ENCODE measurements at places on chromosomes 6 and 20. TPM values are rescaled to one million over a fixed set of nuclear protein-coding genes. Genes with fewer than 3 reads are reported as not detected.

DNA sequence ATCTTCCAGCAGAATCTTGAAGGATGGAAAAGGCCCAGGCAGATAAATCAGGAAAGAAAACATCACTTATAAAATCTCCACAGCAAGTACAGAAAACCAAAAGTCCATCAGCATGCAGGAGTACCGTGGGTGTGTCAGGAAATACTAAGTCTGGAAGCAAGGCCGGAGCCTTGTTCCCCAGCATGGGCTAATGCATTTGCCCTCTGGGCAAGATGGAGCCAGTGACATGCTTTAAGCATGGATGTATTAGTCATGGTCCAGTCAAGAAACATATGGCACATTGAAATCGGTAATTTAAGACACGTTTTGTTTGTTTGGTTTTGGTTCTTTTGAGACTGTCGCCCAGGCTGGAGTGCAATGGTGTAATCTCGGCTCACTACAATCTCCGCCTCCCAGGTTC lies 506.0 kb upstream of the JARID2 start:
- no peak for DNase-seq
- no peaks in the 10 kb centered on the region for H3K27me3 ChIP-seq
- no peaks in the 10 kb centered on the region for H3K4me1 ChIP-seq
- no peak overlapping the region for H3K4me3 ChIP-seq
- H3K27ac ChIP-seq, result no peak overlapping the region

GRCh38 chr6:96781557-96781956 lies 55.7 kb downstream of the GPR63 start:
- no peak overlapping the region for H3K4me3 ChIP-seq
- no peaks in the 10 kb centered on the region for H3K27me3 ChIP-seq
- no peaks in the 10 kb centered on the region for H3K4me1 ChIP-seq
- no peak overlapping the region for H3K27ac ChIP-seq
- no peaks in the 10 kb centered on the region for H3K36me3 ChIP-seq

The SPDEF gene
- 0.79 TPM for total RNA-seq

DNA sequence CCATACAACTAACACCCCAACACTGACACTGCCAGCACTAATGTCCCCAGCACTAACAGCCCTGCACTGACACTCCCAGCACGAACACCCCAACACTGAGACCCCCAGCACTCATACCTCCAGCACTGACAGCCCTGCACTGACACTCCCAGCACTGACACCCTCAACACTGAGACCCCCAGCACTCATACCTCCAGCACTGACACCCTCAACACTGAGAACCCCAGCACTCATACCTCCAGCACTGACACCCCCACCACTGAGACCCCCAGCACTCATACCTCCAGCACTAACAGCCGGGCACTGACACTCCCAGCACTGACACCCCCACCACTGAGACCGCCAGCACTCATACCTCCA lies 57.2 kb downstream of the ERMARD start:
- H3K27ac ChIP-seq, result no peak overlapping the region
- H3K4me1 ChIP-seq, result no peaks in the 10 kb centered on the region
- H3K4me3 ChIP-seq, result no peak overlapping the region
- no peak for DNase-seq
- H3K27me3 ChIP-seq, result no peaks in the 10 kb centered on the region

DNA sequence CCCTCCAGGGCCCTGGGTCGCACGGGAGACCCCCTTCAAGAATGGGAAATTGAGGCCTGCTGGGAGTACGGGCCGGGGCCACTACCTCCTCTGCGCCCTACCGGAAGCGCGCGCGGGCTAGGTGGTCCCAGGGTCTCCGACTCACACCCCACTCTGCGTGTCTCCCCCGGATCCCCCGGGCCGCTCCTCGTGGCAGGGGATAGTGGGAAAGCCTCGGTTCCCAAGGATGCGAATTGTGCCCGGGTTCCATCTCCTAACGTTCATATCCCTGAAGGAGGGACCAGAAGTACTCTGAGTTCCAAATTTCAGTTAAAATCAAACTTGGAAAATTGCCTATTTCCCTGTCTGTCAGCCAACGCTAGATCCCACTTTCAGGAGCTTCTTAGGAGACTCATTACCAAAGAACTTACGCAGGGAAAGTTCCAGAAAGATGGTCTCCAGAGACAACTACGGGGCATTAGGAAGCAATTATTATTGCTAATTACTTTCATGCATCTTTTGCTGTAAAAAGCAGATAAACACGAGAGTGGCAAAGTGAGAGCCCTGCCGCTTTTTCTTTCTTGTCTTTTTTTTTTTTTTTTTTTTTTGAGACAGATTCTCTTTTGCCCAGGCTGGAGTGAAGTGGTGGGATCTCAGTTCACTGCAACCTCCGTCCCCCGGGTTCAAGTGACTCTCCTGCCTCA lies 858 bp downstream of the FAM83D start:
- no peaks in the 10 kb centered on the region for H3K36me3 ChIP-seq
- no peak overlapping the region for H3K27ac ChIP-seq
- no peak for DNase-seq

GRCh38 chr6:44006123-44006871 lies 121.0 kb downstream of the MRPL14 start:
- no peaks in the 10 kb centered on the region for H3K27me3 ChIP-seq
- H3K4me3 ChIP-seq, result no peak overlapping the region
- no peaks in the 10 kb centered on the region for H3K36me3 ChIP-seq
- no peak for DNase-seq
- peaks cover 2% of the 10 kb centered on the region for H3K4me1 ChIP-seq

The C6orf58 gene
- not detected for total RNA-seq

GRCh38 chr6:113709936-113710509 lies 147.1 kb upstream of the MARCKS start:
- no peaks in the 10 kb centered on the region for H3K4me1 ChIP-seq
- H3K27me3 ChIP-seq, result no peaks in the 10 kb centered on the region
- no peaks in the 10 kb centered on the region for H3K36me3 ChIP-seq
- H3K4me3 ChIP-seq, result no peak overlapping the region
- no peak for DNase-seq

GRCh38 chr6:69487688-69488087 lies 309.1 kb downstream of the LMBRD1 start:
- H3K27me3 ChIP-seq, result no peaks in the 10 kb centered on the region
- no peak overlapping the region for H3K4me3 ChIP-seq
- no peak for DNase-seq
- no peaks in the 10 kb centered on the region for H3K36me3 ChIP-seq
- H3K4me1 ChIP-seq, result no peaks in the 10 kb centered on the region

The DEFB132 gene
- total RNA-seq, result not detected

GRCh38 chr20:45209924-45210323 lies 3.1 kb downstream of the SEMG1 start:
- H3K4me1 ChIP-seq, result no peaks in the 10 kb centered on the region
- H3K27ac ChIP-seq, result no peak overlapping the region
- no peaks in the 10 kb centered on the region for H3K36me3 ChIP-seq
- no peak for DNase-seq
- no peaks in the 10 kb centered on the region for H3K27me3 ChIP-seq

The RIPPLY2 gene
- total RNA-seq, result not detected

The NRSN1 gene
- not detected for total RNA-seq

The EPHA7 gene
- 1.4 TPM for total RNA-seq

- no peak for DNase-seq
- no peak overlapping the region for H3K27ac ChIP-seq
- H3K27me3 ChIP-seq, result no peaks in the 10 kb centered on the region
- H3K4me1 ChIP-seq, result no peaks in the 10 kb centered on the region
- no peaks in the 10 kb centered on the region for H3K36me3 ChIP-seq
Observed at GRCh38 chr6:84539122-84539856, 225.1 kb downstream of the TBX18 start.

DNA sequence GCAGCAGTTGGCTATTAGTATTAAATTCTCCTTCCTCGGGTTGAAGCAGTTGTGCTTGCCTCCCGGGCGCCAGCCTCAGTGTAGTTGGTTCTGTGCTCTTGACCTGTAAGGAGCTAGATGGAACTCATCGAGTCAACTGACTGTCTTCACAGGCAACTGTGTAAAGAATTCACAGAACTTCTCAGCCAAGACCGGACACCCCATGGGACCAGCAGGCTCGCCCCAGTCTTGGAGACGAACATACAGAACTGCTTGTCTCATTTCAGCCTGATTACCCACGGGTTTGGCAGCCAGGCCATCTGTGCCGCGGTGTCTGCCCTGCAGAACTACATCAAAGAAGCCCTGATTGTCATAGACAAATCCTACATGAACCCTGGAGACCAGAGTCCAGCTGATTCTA lies 8.5 kb downstream of the TFAP2C start:
- no peaks in the 10 kb centered on the region for H3K4me1 ChIP-seq
- H3K27ac ChIP-seq, result no peak overlapping the region

DNA sequence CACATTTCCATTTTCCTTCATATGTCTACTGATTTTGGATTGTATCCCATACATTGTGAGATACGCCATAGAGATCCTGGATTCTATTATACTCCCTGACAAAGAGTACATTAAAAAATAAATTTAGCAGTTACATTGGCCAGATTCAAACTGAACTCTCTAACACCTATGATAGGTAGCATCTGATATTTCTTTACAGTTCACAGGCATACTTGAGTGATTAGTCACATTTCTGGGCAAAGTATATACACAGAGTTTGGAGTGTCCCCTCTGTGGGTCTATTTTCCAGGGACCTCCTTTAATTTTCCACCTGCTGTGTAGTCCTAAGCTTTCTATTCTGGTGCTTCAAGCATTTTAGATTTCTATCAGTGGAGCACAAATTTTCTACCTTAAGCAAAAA lies 96.4 kb downstream of the TBC1D32 start:
- no peak overlapping the region for H3K27ac ChIP-seq
- H3K4me1 ChIP-seq, result no peaks in the 10 kb centered on the region
- H3K27me3 ChIP-seq, result no peaks in the 10 kb centered on the region
- H3K36me3 ChIP-seq, result no peaks in the 10 kb centered on the region

DNA sequence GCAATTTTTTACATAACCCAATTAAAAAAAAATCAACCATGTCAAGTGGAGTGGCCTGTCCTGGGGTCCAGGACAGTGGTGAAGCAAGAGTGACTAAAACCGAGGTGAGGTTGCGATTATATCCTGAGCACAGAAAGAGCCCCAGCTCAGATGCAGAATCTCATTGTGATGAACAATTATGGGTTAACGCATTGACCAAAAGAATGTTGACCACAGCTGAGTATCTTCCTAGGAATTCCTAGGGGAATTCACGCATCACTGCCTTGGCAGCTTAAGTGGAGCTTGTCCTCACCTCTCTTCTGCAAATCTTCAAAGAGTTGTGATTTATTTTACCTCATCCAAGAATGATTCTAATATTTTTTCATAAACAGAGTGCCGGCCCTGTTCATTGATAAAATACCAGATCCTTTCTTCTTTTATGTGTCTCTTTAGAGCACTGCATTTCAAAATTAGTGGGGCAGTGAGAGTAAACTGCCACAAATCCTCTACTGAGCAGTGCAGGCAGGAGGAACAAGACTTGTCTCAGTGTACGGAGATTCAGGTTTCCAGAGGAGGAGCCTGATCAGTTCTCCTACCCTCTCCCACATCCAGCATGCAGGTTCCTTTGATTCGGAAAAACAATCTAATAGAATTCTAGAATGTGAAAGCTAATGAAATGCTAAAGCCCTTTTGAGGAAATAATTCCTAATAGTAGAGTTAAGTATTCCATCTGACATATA lies 60.1 kb upstream of the ZNF184 start:
- no peaks in the 10 kb centered on the region for H3K36me3 ChIP-seq
- no peak overlapping the region for H3K27ac ChIP-seq
- no peak overlapping the region for H3K4me3 ChIP-seq
- DNase-seq, result no peak
- no peaks in the 10 kb centered on the region for H3K27me3 ChIP-seq

DNA sequence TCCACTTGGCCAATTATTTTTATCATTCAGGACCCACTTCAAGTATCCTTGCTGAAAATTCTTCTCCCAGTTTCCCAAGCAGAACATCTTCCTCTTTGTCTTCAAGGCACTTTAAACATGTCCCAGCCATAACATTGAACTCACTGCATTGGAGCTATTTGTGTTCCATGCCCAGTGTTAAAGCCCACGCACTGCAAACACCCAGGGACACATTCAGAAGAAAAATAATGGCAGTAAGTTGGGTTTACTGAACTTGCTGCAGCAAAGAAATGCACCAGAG lies 1.6 kb upstream of the APMAP start:
- H3K27me3 ChIP-seq, result no peaks in the 10 kb centered on the region
- H3K36me3 ChIP-seq, result no peaks in the 10 kb centered on the region
- no peak for DNase-seq
- peaks cover 1% of the 10 kb centered on the region for H3K4me1 ChIP-seq
- H3K4me3 ChIP-seq, result no peak overlapping the region

DNA sequence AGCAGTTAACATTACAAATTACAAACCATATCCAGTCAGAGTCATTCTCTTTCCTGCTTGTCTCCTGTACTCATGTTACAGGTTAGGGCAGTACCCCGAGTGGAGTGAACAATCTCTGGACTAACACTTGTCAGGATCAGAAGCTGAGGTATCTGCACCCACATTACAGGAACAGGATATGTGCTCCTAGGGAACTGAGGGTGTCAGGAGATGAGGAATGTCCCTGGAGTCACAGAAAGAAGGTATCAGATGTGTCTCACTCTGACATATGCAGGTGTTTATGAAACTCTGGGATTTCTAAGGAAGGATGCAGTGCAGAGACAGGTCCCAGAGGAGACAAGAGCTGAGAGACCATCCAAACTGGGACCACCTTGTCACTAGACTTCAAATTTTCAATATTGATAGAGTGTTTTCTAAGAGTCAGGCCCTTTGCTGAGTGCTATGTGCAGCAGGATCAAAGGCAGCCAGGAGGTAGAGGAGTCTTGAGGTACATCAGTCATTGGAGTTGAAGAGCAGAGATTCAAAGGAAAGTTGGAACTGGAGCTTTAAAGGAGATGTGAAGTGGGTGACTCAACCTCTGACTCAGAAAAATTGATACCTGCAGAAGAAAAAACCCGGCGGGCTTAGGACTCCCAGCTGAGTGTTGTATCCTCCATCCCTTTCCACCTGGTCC lies 12.6 kb downstream of the HLA-DPB1 start:
- H3K27ac ChIP-seq, result no peak overlapping the region
- H3K4me1 ChIP-seq, result no peaks in the 10 kb centered on the region
- H3K36me3 ChIP-seq, result no peaks in the 10 kb centered on the region
- no peaks in the 10 kb centered on the region for H3K27me3 ChIP-seq
- H3K4me3 ChIP-seq, result no peak overlapping the region

Data from ovary (tissue), 10 donors.